ENCODE measurements at places on chromosomes 7 and 10.

GRCh38 chr10:50536617-50537240 lies 87.0 kb downstream of the SGMS1 start:
- DNase-seq, result no peak

- no peak for DNase-seq
Measured at GRCh38 chr10:130931256-130931655, 380.3 kb downstream of the TCERG1L start.

GRCh38 chr7:137980308-137980707 lies 21.6 kb downstream of the CREB3L2 start:
- no peak for DNase-seq

- no peak for DNase-seq
Measured at GRCh38 chr7:105877736-105878135, 1.3 kb upstream of the ATXN7L1 start.

DNA sequence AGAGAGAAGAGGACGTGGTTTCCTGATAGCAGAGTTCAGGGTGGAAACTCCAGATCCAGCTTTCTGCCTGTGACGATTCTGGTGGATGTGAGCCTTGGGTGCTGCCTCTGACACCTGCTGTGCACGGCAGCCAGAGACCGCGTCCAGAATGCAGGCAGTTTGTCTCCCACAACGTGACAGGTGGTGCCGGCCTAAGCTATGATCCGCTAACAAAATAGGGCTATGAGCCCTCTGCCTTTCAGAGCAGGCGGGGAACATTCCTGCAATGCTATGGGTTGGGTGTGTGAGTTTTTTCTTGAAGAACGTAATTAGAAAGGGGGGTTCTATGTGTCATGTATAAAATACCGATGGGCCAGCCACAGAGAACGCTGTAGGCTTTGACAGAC lies 297.3 kb upstream of the PRKCQ start:
- no peak for DNase-seq

DNA sequence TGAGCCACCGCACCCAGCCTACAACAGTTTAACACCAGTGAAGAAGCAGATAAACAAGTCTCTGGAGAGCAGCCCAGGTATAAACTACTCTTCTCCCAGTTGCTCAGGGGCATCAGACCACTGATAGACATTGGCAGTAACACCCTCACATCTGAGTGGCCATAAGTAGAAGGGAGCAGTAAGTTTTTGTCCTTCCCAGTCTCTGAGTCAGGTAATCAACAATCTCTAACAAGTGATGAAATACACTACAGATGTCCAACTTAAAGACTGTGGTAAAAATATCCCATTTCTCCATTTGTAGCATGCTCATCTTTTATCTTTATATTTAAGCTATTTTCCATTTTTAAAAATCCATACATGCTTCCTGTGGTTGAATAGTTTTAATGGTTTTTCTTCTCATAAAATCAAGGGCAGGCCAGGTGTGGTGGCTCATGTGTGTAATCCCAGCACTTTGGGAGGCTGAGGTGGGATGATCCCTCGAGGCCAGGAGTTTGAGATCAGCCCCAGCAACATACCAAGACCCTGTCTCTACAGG lies 78.6 kb downstream of the GSAP start:
- no peak for DNase-seq

DNA sequence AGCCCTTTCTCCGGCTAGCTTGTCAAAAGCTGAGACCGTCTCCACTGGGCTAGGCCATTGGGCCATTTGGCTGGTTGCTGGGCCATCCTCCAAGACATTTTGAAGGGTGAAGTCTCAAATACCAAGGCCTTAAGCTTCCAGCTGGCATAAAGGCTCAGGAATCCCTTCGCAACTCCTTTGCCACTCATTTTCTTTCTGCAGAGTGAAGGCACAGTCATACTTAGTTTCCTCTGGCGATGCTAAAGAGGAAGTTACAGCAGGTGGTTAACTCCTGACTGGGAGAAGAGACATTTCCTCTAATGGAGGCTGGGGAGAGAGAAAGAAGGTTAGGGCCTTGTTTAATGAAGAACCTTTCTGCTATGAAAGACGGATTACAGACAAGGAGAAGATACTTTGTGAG lies 4.8 kb upstream of the REPIN1 start:
- no peak for DNase-seq

DNA sequence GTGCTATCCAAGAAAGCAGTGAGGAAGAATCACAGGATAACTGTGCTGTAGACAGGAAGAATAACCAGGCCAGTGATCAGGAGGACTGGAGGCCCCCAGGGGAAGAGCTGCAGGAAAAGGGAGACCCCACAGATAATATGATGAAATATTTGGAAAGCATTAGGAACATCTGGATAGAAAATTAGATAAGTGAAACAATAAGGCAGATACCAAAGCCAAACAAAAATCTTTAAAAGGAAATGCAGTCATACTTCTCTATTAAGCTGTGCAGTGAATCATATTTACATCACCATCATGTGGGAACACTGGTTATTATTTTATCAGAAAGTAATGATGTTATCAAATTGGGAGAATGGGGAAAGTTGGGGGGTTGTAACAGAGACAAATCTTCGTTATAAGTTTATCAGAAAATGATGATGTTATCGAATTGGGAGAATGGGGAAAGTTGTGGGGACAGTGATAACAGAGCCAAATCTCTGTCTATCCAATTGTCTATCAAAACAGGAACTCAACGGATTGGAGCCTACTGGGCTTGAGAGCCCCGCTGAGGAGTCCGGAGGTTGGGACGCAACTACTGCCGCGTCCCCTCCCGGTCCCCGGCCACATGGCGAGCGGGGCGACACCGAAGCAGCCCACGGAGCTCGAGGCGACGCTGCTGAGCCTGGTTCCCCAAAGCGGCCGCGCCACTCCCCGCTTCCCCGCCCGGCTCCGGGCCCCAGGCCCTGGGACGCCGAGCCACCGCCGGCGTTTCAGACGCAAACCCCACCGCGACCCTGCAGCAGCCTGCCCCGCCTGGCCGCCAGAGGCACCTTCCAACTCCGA lies 14.0 kb upstream of the RALA start:
- no peak for DNase-seq

GRCh38 chr10:27399871-27400270 lies 104.2 kb upstream of the RAB18 start:
- DNase-seq, result no peak

GRCh38 chr7:1033546-1034145 lies 10.7 kb upstream of the GPR146 start:
- no peak for DNase-seq

DNA sequence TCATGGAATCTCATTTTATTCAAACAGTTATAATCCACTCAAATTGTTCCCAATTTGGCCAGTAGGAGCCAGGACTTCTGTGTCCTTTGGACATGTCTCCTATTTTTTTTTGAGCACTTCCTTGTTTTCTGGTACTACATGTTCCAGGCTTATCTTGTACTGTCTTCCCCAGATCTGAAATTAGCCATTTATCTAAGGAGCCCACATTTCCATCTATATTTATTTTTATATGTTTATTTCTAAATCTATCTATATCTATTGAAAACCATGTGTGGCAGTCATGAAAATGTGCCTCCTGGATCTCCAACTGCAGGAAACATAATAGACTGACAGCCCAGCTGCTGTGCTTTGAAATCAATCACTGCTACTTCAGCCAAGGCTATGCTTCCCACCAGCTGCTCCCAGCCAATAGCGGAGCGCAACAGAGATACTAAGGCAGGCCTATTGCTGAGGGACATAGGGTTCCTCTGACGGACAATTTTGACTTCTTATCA lies 147.1 kb downstream of the LRRC4 start:
- no peak for DNase-seq

GRCh38 chr7:452226-452751 lies 67.4 kb downstream of the PDGFA start:
- no peak for DNase-seq

GRCh38 chr7:148480479-148481146 lies 110.0 kb upstream of the C7orf33 start:
- no peak for DNase-seq

DNA sequence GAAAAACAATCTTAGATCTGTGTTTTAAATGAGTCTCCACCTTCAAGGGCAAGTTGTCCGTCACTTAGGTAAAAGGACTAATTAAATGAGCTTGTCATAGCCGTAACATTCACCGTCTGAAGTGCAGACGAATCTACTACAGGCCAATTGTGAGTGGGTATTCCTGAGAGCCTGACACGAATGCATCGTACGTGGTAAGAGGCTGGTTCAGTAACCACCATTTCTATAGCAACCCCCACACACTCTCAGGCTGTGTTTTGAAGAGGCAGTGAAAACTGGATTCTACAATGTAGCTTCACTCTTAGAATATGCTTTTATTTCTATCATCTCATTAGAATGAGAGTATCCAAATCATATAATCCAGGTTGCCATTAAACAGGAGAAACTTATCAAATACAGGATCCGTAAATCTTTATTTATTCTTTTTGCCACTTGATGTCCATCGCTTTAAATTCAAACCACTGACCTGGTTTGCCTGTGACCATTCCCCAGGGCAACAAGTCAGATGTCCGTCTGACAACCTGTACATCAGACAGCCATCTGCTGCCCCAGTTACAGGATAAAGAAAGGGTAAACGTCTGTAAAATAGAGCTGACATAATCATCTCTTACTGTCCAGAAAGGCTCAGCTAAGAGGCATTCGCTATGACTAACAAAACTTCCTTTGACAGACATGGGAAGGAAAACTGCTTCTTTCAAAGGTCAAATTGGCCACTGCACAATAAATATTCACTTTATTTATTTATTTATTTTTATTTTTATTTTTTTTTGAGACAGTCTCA lies 70.3 kb upstream of the NMT2 start:
- no peak for DNase-seq

- DNase-seq, result no peak
Measured at GRCh38 chr7:117972606-117973005, 99.4 kb upstream of the CTTNBP2 start.

DNA sequence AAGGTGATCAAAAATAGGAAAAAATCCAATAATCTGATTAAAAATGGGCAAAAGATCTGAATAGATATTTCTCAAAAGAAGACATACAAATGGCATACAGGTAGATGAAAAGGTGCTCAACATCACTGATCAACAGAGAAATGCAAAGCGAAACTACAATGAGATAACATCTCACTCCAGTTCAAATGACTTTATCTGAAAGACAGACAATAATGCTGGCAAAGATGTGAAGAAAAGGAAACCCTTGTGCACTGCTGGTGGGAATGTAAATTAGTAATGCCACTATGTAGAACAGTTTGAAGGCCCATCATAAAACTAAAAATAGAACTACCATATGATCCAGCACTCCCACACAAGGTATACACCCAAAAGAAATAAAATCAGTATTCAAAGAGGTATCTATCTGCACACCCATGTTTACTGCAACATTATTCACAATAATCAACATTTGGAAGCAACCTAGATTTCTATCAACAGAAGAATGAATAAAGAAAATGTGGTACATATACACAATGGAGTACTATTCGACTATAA lies 85.0 kb downstream of the LRRN3 start:
- no peak for DNase-seq

DNA sequence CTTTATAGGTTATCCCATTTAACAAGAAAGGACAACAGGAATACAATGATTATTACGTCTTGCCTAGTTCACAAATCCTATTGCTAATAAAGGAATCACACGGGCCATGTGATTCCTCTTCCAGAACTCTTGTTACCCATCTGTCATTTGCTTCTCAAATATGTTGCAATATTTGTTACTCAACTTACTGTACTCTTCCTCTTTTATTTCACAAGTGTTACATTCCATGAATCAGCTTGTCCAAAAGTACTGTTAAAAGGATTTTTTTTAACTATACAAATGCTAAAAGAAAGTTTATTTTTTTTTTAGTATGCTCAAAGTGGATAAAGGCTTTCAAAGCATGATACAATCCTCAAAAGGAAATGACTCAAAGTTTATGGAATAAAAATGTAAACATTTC lies 3.9 kb upstream of the CD36 start:
- DNase-seq, result no peak

- no peak for DNase-seq
Measured at GRCh38 chr7:66747881-66748511, 7.5 kb downstream of the RABGEF1 start.

GRCh38 chr10:109875151-109875568 lies 48.2 kb downstream of the XPNPEP1 start:
- no peak for DNase-seq

DNA sequence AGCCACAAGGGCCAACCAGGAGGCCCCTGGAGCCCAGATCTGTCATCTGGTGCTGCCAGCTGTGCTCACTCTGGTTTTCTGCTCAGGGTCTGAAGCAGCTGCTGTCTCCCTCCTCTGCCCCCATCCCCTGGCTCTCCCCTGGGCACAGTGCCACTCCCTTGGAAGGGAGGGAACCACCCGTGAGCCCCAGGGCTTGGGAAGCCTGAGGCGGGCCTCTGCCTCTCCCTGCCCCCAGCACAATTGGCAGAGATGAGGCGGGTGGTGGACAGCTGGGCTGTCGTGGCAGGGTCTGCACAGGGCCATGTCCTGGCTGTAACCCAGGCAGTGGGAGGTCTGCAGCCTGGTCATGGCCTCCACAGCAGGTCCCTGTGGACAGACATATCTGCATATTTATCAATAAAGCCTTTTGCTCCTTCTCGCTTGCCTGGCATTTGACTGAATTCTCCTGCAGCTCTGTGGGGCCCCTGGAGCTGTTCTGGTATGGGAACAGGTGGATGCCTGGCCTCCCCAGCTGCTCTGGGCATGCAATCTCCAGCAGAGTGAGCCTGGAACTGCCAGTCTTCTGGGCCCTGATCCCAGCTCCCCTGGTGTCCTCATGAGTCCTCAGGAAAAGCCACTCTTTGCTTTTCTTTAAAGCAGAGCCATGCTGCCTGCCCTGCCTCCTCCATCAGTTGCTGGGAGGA lies 1.6 kb upstream of the ANKRD2 start:
- DNase-seq, result no peak

DNA sequence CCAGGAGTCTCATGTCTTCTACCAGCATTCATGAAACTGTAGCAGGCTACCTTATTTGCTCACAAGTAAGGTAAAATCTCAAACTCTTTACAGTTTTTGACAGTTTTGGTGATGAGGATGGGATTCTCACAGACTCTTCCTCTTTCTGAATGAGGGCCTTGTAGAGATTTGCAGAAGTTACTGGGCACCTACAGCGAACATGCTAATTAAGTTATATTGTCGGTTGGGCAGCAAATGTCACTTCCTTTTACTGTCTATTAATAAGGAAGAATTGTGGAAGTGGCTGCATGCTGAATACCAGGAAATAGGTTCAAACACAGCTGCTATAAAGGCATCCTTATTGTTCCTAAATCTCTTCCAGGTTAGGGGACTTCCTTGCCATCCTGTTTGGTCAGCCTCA lies 189.6 kb downstream of the DNAJC1 start:
- no peak for DNase-seq
